Stimulated activated CD4-positive, alpha-beta T cell treated with anti-CD3 and anti-CD28 coated beads, Interleukin-2, amount 100 ng/mL, for 48 hours (primary cell): ENCODE measurements at places on chromosomes 11 and 22.

- peak; percentile 81 for DNase-seq
These were observed 13.9 kb downstream of the SLC35E4 start for GRCh38 chr22:30649430-30650007.

DNA sequence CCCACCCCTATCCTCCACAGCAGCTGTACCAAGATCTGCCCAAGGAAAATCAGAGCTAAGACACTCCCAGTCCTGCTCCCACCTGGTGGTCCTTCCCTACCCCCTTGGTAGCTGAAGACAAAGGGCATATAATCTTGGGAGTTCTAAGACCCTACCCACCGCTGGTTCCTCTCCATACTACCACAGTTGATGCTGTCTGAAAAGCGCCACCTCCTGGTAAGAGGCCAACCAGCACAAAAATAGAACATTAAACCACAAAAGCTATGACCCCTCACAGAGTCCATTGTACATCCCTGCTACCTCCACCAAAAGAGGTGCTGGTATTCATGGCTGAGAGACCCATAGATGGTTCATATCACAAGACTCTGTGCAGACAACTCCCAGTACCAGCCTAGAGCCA, 161.5 kb upstream of the ARHGAP42 start:
- no peak for DNase-seq

DNA sequence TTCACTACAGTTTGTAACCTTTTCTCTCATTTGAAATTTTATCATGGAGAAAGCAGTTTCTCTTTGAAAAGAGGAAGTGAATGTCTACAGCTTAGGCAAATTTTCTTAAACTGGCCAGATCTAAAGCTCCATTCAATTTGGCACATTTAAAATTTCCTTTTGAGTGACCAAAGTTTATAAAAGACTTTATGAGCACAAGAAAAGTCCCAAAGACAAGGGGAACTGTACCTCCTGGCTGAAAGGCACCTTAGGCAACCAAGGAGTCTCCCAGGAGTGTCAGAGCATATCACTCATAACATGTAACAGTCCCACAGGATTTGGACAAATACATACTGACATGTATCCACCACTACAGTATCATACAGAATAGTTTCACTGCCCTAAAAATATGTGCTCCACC, 41.3 kb downstream of the NARS2 start:
- no peak for DNase-seq

DNA sequence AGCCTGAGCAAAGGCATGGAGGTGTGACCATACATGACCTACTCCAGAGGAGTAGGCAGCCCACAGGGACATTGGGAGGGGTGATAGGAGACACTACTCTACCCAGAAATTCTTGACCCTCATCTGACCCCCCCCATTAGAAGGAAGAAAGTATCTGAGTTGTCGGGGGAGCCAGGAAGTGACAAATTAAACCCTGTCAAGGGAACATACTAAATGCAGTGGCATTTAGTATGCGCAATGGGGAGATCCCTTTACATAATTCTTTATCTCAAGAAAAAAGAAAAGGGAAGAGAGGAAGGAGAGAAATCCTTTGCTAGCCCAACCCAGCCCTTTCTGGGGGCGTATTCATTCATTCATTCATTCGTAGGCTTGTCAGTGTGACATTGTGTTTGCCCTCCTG, 58.8 kb downstream of the NAV2 start:
- no peak for DNase-seq

DNA sequence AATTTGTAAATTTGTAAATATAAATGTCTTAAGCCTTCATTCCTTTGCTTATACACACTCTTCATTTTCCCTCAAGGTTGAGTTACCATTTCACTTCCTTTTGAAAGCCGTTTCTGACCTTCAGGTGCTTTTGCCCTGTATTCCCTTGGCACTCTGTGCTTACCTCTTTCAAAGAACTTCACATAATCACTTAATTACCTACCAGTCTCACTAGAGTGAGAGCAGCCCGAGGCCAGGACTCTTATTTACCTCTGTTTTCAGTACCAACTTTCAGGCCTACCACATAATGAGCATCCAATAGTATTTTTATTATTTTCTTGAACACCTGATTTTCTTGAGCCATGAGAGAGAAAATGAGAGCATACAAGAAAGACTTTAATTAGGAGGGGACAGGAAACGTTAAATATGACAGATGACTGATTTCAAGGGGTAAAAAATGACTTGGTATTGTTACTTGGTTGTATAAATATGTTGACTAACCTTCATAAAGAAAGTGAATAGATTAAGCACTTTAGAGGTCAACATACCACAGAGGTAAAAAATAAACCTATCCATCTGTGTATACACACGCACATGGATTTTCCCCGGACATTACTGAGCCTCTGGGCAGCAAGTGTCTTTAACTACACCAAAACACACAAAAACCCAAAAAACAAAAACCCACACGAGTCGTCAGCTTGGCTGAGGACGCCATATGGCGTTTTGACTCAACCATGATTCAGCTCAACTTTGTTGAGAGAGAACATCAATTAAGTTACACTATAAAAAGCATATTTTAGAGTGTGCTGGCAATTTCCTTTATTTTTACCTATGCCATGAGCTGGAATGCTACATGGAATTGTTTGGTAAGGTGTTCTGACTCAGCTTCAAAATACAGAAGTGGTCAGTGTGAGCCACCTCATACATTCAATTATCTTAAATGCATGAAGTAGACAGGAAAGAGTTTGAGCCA, 7.6 kb downstream of the ATXN10 start:
- DNase-seq, result no peak

DNA sequence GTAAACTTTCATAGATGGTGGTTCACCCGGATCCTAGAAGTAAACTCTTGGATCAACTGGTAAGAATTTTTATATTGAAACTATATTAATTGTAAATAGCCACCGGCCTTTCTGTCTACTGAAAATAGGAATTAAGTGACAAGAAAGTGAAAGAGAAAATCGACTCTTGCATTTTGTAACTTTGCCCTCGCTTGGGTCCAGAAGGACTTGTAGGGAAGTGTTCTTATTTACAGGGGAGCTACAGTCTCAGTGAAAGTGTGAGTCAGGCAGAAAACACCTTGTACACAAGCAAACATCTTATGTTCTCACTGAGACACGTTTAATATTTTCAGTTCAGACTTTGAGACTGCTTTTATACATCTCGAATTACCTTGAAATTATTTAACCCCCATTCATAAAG, 238.9 kb downstream of the BLID start:
- no peak for DNase-seq

DNA sequence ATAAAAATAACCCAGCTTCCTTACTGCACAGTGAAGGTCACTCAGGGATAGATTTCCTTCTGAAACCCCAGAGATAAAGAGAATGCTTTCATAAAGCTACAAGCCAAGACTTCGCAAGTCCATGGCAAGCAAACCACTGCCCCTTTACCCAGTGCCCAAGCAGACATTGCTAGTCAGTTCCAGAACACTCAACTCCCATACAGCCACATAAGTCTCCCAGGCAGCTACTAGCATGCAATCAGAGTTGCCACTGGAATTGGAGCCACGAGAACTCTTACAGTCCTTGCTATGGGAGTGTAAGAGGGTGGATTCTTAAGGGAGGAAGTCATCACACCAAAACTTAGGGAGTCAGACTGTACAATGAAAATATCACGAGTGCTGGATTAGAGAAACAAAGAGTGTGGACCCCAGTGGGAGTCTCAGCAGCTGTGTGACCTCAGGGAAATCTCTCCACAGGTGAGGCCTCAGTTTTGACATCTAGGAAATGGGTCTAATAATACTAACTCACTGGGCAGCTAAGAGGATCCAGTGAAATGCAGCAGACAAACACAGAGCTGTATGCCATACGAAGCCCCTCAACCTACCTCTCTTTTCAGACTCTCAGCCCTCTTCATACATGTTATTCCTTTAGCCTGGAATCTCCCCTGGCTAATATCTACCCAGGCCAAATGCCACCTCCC, 526.6 kb downstream of the MN1 start:
- no peak for DNase-seq

DNA sequence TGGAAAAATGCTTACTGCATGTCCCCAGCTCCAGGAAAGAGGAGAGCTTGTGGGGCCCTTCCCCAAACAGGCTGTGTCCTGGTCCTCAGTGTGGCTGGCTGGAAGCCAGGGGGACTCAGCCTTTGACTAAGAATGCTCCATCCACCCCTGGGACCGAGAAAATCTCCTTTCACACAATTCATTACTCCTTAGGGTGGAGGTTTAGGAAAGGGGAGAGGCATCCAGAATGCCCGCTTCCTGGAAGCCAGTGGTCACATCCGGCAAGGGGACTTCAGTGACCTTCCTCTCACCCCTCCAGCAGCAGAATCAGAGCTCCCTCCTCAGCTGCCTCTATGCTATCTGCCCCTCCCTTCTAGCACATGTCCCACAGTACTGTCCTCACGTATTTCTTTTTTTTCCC, 21.9 kb downstream of the ATG16L2 start:
- no peak for DNase-seq

GRCh38 chr11:44138980-44139379, 43.5 kb downstream of the EXT2 start:
- DNase-seq, result no peak

- no peak for DNase-seq
These were observed 56.6 kb downstream of the LMO2 start for GRCh38 chr11:33835143-33835878.

GRCh38 chr11:33544593-33545373, 155.8 kb downstream of the C11orf91 start:
- no peak for DNase-seq

DNA sequence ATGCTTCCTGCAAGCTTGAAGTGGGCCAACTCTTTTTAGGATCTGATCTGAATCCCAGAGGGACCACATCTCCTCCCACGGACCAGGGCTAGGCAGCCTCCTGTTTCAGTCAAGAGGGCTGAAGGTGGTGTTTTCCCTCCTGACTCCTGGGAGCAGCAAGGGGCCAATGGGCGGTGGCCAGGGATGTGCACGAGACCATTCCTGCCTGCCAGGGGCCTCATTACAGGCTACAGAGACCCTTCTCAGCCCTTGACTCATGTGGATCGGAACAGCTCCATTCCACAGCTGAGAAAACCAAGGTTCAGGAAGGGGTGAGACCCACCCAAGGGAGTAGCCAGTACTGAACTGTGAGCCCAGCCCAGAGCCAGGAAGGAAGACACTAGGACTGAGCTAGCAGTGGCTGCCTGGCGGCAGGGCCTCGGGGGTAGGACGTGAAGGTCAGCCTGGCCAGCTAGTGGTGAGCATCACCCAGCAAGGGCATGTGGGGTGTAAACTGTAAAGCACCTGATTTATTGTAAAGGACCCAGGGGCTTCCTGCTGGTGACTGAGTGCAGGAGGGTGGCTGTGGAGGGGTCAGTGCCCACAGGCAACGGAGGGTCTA, 3.4 kb upstream of the P2RY6 start:
- no peak for DNase-seq
